ENCODE measurements at places on chromosomes 13 and 19.

DNA sequence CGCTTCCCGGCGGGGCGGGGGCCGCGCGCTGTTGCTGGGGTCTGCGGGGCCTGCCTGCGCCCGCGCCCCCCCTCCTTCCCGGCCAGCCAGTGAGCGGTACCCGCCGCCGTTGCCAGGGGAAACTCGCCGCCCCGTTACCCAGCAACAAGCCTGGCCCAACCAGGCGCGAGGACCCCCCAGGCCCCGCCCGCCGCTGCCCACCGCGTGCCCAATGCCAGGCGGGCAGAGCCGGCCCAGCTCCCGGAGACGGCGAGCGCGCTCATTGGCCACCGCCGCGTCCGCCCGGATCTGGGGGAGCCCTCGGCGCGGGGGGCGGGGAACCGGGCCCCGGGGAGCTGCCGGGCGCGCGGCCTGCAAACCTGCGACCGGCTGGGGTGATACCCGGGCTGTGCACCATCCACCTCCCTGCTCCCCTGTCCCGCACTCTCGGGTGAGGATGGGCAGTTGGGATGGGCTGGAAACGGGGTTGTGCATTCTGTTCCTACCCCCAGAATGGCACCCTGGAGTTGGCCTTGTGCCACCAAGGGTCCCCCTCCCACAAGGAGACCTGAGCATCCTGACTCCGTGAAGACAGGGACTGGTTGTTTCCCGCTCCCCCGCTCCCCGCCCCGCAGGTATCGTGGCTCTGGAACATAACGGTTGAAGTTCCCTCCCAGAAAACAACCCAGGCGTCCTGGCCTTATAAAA is 8.8 kb upstream of the BBC3 start:
- DNase-seq = no peak

DNA sequence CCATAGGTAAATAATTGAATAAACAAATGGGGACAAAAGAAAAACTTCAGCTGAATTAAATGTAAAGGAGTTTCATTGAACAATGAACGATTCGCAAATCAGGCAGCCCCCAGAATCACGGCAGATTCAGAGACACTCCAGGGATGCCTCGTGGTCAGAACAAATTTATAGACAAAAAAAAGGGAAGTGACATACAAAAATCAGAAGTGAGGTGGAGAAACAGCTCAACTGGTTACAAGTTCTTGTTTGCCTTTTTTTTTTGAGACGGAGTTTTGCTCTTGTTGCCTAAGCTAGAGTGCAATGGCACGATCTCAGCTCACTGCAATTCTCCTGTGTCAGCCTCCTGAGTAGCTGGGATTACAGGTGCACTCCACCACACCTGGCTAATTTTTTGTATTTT is 5.7 kb downstream of the ZNF566 start:
- no peak for DNase-seq

GRCh38 chr19:13396250-13397080 is 109.8 kb downstream of the CACNA1A start:
- DNase-seq = peak; percentile 66

DNA sequence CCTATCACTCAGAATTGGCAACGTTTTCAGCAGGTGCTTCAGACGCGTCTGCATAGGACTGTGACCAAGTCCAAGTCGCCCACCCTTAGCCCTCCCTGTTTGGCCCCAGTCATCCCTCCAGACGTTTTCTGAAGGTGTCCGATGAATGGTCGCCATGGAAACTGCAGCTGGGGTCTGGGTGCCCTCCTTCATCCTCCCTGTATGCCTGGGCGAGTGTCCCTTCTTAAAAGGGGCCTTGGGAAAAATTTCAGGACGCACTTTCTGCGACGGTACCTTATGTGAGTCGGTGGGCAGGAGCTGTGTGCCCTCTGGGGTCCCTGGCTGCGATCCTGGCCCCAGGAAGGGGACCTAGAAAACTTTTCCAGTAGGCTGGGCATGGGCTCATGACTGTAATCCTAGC is 25.1 kb downstream of the MAN2B1 start:
- no peak for DNase-seq

DNA sequence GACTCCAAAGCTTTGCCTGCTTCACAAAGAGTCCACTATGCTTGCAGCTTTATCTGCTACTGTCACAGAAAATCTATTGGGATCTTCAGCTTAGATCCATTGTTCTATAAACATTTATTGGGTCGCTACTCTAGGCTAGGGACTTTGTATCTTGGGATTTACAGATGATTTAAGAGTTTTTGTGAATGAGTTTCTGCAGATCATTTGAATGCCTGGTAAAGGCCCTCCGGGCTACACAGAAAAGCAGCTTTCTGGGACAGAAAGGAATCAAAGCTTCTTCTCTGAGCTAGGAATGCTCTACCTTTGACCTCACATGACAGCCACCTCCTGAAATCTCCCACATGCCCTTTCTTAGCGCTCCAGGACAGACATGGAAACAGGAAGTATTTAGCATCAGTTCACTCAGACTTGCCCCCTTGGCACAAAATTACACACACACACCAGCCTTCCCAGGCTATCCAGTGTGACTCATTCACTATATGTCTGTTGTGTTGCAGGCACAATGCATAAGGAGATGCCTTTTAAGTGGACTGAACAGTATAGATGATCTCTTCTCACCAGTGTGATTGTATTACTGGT is 492.4 kb downstream of the DACH1 start:
- no peak for DNase-seq

GRCh38 chr19:31338069-31338776 is 11.0 kb downstream of the TSHZ3 start:
- DNase-seq = peak; percentile 67

DNA sequence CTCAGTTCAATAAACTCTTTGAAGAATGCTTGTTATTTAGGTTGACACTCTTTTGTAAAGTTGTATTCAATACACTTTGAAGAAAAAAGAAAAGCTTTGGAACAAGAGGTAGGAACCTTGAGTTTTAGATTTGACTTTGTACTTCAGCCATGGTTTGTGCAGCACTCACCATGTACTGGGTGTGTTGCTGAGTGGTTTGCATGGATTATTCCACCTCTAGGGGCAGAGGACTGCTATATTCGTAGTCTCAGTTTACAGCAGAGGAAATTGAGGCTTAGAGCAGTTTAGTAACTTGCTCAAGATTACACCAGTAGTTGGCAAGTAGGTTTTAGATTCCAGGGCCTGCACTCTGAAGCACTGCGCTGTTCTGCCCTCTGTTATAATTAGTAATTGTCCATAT is 68.8 kb downstream of the DNAJC3 start:
- no peak for DNase-seq

GRCh38 chr19:18206018-18206417 is 2.2 kb upstream of the RAB3A start:
- no peak for DNase-seq

- DNase-seq = no peak
Observed at GRCh38 chr13:105773863-105774538, 761.5 kb downstream of the EFNB2 start.

DNA sequence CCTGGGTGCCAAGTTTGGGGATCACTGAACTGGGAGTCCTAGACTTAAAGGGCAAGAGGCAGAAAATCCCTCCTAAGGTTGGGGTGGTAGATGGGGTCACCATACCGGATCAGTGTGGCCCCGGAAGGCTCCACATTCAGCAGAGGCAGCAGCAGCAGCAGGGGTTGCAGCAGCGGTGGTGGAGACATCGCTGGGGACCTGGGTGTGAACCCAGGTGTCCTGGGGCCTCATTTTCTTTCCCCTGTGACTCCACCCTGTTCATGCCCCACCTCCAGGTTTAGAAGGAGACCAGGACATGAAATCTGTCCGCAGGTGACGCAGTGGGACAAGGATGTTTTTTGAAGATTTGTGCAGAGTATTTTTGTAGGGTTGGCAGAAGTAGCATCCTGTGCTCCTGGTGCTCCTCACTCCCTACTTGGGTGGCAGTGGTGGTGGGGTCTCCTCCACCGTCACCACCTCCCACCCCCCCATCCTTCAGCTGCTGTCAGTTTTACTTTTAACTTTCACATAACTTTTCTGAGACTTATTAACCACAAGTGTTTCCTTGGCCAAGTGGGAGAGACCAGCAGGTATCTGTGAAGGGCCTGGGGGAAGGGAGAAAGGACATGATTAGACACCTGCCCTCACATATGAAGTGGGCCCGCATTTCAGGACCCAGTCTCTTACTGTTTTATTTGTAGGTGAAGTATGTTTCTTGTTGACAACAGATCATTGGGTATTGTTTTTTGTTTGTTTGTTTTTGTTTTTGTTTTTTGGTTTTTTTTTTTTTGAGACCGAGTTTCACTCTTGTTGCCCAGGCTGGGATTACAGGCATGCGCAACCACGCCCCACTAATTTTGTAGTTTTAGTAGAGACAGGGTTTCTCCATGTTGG is at the start of gene NAPSA:
Gene NAPSA, minus strand, starts transcription at position 206 of the 873 bp plus-strand sequence. Its CDS starts 18 bp downstream, at position 188.
- no peak for DNase-seq

- peak; percentile 62 for DNase-seq
Observed at GRCh38 chr19:47315125-47315821, 5.6 kb downstream of the C5AR1 start.
